DMS53 (cell line): ENCODE measurements at places on chromosomes 2 and 18.

GRCh38 chr18:74768096-74768495 is 170.4 kb downstream of the ZNF407 start:
- no peak for DNase-seq

DNA sequence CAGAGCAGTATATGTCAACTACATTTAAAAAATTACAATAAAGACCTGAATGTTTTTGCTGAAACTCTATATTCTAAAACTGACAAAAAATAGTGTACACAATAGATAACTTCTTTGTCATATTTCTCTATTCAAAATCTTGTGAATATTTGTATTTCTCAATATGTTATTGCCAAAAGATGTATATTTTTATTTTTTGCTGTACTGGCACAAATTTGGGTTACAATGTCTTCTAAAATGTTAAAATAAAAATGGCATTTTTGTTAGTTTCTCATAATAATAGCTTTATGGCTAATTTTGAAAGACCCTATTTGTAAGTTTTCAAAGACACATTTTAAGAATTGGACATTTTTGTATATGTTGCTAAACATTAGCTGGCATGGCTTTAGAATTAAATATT is 630 bp upstream of the ARHGEF33 start:
- DNase-seq: no peak

GRCh38 chr2:73700131-73700611 is 37.0 kb downstream of the TPRKB start:
- DNase-seq: no peak

DNA sequence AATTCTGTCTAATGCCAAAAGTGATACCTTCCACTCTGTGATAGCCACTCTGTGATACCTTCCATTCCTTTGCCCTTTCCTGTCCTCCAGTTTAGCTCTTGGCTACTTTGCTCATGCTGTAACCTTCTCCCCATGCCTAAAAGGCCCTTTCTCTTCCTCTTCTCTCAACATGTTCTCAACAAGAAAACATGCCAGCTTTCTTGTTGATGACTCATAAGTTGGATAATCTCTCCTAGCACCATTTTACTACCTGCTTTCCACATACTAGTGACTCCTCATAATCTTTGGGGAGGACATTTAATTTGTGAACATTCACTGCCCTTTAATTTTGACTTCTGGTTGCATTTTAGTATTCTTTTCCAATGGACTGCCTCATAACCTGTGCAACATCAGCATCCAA is 55.9 kb upstream of the NT5C1B start:
- no peak for DNase-seq

- DNase-seq: peak; percentile 48
These were observed 316.9 kb upstream of the THSD7B start for GRCh38 chr2:136448432-136448831.

GRCh38 chr2:98921062-98921461 is 15.0 kb downstream of the CRACDL start:
- no peak for DNase-seq

- no peak for DNase-seq
These were observed 6.9 kb downstream of the ZNF516 start for GRCh38 chr18:76488190-76488589.

GRCh38 chr2:168705534-168706470 is 96.6 kb upstream of the NOSTRIN start:
- peak; percentile 62 for DNase-seq
